ENCODE measurements at places on chromosomes 16 and 17.

GRCh38 chr16:84560269-84560668 lies 55.8 kb upstream of the MEAK7 start:
- DNase-seq: no peak

DNA sequence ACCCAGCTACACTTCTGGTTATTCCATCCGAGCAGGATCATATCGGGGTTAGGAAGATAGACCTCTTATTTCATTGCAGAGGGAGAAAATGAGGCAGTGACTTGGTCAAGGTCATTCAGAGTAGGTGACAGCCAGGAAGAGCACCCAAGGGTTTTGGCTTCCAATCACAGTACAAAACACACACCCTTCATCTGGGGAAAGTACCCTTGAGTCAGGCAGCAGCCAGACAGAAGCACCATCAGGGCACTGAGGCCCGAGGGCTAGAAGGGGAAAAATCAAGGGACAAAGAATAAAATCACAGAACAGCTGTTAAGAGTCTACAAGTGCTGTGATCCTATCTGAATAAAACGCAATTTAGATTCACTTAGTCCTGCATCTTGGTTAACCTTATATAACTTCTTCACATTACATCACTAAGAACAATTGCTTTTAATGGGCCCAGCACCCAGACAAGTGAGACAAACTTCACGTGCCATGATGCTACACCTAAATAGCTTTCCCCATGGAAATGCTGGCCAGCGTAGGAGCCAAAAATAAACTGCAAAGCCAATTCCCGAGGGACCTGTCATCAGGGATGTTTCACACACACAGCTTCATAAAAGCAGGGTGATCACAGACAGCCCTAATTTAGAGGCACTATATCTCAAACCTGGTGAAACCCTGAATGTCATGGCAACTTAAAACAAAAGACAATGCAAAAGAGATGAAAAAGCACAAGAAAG lies 4.9 kb downstream of the UBE2O start:
- no peak for DNase-seq

GRCh38 chr17:33816842-33817617 lies 438.1 kb upstream of the CCL2 start:
- DNase-seq: no peak

DNA sequence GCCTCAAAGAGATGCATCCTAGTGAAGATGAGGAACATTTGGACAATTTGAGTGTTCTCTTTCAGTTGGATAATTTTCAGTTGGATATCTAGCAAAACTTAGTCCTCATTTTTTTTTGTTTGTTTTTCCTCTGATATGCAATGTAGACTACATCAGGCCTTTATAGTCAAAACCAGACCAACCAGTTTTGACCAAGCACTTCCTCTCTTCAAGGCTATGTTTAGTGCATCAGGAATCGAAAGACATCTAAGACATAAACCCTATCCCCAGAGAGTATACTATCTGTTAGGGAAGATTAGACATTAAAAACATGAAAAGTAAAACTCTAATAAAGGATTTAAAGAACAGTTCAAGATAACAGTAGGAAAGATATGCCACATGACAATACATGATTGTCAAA lies 256.1 kb downstream of the IRX3 start:
- no peak for DNase-seq

- DNase-seq: no peak
These were observed 168.2 kb downstream of the CYLD start for GRCh38 chr16:50909831-50910735.

GRCh38 chr16:20768121-20768520 lies 4.3 kb downstream of the ACSM3 start:
- no peak for DNase-seq

Data from cortex of kidney (tissue), 1 donor.